ENCODE measurements at places on chromosomes 4 and X.

GRCh38 chr4:36870121-36870520 is 374.4 kb upstream of the NWD2 start:
- DNase-seq: no peak

DNA sequence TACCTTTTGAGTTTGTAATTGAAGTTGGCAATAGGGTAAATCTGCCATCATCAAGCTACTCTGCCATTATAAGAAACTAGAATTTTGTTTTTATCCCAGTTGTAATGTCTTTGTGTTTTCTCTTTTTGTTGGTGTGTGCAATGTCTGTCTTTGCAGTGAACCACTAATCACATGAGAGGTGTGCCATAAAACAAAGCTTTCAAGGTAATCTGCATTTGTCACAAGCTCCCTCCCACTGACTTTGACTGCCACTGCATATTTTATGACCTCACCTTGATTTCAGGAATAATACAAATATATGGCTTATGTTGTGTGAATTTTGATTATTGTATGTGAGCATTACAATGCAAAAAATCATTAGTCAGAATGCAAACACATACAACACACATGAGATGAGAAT is 9.0 kb upstream of the GBA3 start:
- DNase-seq: no peak

- DNase-seq: peak; percentile 36
Observed at GRCh38 chrX:40174001-40174853, 76.5 kb upstream of the BCOR start.

DNA sequence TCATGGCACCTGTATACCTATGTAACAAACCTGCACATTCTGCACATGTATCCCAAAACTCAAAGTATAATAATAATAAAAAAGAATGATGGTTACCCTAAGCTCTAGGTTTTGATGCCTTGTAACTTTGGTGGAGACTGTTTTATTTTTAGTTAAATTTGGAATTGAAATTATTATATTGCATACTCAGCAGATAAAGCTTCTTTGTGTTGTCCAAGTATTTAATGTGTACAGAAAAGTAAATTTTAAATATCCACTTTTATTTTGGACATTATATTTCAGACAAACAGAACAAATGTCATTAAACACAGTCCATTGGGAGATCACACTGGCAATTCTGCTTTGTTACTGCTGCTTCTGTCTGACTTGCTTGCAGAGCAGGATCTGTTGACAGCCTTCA is 684.5 kb upstream of the CT83 start:
- no peak for DNase-seq

GRCh38 chr4:6873291-6873690 is 36.3 kb upstream of the TBC1D14 start:
- DNase-seq: no peak

DNA sequence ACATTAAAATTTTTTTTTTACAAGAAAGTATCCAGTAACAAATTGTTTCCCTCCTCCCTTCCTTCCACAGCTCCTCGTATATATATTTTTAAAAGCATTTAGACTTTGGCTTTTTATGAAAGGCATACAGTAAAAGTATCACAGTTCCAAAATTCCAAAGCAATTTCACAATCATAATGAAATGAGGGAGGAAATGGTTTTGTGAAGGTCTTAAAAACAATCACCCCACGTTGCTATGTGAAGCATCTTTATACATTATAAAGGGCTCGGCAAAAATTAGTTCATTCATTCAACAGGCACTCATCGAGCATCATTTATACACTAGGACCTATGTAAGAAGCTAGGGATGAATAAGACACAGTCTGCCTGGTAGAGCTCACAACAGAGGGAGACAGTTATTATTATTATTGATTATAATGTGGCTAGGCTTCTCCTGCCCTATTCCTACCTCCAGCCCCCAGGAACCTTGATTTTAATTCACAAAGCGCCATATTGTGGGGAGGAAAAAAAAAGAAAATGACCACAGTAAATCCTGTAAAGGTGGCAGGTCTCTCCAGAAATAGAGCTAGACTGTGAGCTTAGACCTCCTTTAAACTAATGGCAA is 239.9 kb downstream of the MAML3 start:
- DNase-seq: no peak

GRCh38 chr4:92215476-92215875 is 88.3 kb upstream of the GRID2 start:
- no peak for DNase-seq

DNA sequence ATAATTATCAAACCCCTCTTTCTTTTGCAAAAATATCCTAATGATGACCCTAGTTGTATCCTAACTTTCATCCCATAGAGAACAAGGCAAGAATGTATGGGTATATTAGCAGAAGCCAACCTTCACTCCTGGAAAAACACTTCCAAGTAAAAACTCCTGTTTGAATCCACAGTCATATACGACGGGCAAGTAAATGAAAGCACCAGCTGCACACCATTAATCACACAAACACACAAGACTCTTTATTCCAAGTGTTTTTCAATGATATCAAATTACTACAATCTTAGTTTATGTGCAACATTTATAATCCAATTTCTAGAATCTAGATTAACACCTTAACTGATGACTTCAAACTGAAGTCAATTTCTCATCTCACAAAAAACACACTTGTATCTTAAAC is 22.9 kb downstream of the ACSL4 start:
- no peak for DNase-seq

- no peak for DNase-seq
Observed at GRCh38 chr4:21952549-21952948, 4.0 kb upstream of the KCNIP4 start.

GRCh38 chr4:76074993-76075600 is 588 bp downstream of the ART3 start:
- DNase-seq: no peak

DNA sequence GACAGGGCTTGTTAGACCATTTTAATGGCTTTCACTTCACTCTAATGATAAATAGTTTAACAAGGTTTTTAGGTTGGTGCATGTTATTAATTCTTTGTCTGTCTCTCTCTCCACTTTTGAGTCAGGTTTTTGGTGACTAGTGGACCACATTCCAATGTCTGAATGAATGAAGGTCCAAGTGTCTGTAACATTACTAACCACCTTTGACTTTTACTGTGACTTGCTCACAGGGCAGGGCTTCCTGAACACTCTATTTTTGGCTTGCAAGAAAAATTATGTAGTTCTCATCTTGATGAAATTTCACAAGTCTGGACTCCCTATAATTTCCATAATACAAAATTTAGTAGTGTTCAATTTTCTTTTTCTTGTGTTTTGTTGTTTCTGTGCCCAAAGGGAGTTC is 78.9 kb upstream of the BMPR1B start:
- DNase-seq: no peak

GRCh38 chrX:149641432-149641831 is 9.8 kb upstream of the TMEM185A start:
- no peak for DNase-seq

DNA sequence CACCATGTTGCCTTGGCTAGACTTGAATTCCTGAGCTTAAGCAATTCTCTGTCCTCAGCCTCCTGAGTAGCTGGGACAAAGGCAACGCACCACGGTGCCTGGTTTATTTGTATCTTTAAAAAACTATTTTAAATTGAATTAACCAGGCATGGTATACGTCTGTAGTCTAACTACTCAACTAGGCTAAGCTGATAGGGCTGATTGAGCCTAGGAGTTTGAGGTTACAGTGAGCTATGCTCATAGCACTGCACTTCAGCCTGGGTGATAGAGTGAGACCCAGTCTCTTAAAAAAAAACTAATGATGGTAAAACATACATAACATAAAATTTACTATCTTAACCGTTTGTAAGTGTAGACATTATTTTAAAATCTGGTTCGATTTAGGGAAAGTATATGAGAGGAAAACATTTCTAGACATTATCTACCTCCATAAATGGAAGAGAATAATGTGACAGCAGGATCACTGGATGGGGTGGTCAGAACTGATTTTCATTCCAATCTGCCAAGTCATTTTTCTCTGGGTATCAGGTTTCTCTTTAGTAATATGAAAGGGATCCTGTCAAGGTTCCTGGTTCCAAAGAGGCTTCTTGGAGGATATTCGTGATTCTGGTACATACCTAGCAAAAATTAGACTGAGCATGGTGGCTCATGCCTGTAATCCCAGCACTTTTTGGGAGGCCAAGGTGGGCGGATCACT is 8.7 kb upstream of the ITGB1BP2 start:
- no peak for DNase-seq

GRCh38 chr4:53012738-53013137 is 150.6 kb downstream of the RASL11B start:
- DNase-seq: no peak

GRCh38 chr4:47235721-47236120 is 204.4 kb downstream of the GABRB1 start:
- DNase-seq: no peak

DNA sequence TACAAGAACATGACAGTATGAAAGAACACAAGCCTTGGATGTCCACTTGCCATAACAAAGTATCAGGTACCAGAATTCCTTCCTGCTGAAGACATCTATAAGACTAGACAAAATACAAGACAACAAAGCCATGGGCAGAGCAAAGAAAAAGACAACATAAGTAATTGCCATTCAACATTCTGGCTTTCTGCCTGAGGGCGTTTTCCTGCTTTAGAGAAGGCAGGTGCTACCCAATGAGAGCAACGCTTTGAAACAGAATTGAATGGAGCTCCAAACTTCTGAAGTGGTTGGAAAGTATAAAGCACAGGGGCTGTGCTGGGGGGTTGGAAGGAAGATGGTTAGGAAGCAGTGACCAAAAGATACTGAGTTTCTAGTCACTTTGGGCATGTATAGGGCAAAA is 30.1 kb downstream of the PDE5A start:
- DNase-seq: no peak

- DNase-seq: no peak
Observed at GRCh38 chr4:168781341-168781740, 228.7 kb downstream of the CBR4 start.

DNA sequence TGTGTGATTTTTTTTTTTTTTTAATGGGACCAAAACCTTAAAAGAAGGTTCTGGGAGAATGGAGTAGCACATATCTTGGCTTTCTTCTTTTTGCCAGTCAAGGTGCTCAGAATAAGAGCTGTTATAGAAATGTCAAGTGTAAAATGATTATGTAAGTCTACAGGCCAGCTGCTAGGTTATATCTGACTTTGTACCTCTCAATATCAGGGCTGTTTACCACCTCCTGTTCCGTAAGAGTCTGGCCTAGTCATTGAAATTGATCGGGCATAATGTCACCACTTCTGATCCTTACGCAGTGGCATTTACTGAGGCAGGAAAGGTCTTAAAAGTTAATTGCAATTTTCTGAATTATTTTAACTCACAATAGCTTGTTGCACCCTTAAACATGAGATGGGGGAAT is 41.1 kb downstream of the LIMCH1 start:
- no peak for DNase-seq

DNA sequence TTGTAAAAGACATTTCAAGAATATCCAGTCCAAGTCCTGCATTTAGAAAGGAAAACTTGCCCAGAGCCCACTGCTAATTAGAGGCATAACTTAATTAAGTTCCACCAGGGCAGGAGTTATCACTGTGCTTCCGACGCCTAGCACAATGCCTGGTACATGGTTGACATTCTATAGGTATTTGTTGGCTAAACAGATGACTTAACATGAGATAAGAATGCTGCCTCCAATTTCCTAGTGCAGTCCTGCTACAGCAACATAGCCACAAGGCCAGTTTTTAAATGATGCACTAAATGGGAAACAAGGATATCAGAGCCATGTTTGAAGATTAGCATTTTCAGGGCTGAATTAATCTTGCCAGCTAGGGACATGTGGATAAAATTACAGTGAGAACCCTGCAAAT is 164.1 kb downstream of the RASL11B start:
- no peak for DNase-seq

DNA sequence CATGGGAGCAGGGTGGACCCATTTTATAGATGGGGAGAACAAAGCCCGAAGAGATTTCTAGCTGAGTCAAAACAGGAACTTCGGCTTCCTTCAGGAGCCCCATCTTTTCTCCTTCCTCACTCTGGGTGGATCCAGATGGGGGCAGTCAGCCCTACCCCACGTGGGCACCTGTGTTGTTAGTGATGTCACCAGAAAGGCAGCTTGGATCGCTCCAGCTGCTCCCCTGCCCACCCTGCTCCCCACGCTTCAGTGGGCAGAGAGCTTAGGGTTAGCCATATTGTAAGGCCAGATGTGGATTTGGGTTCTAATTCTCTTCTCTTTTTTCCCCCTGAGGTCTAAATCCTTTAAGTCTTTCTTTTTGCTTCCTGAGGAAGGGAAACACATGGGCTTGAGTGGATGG is 132.3 kb upstream of the PJA1 start:
- DNase-seq: no peak

DNA sequence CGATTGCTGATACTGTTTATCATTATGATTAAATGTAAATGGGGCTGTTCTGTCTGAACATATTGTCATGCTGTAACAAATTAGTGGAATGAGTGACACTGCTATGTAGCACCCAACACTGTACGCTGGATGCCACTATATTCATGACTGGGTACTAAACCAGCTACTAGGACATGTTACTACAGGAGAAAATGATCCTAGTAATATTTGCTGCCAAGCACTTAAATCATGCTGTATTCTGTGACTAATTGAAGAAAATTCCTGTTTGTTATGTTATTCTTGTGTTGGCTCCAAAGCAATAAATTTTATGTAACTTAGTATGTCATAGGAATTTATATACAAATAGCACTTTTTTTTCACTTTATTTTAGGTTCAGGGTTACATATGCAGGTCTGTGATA is 804.2 kb downstream of the CENPC start:
- DNase-seq: no peak

DNA sequence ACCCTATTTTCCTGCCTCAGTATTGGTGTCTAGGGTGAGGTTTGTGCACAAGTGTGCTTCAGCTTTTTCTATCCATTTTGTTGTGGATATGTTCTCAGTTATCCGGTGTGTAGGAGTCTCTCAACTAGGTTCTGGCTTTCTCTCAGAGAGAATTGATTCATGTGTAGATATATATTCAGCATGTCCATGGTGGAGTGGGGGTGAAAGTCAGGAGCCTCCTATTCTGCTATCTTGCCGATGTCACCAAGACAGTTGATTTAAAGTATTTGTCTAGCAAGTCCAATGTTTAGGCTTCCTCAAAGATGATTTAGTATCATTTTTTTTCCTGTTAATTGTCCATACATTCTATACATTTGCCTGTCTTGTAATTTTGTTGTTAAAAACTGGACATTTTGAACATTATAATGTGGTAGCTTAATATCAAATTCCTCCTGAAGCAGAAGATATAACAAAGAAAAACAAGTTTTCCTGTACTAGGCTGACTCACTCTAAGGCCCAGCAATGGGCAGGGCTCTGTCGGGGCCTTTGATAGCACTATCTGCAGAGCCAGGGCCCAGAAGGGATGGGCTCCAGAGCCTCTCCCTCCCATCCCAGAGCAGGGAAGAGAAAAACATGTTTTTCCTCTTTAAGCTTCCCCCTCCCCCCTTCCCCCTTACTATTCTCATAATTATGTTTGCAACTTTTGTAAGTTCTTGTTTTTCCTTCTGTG is 37.6 kb downstream of the GLUD2 start:
- no peak for DNase-seq

- no peak for DNase-seq
Observed at GRCh38 chr4:37858872-37859271, 32.0 kb upstream of the TBC1D1 start.

GRCh38 chr4:56400560-56400959 is 13.3 kb upstream of the AASDH start:
- DNase-seq: no peak

- DNase-seq: no peak
Observed at GRCh38 chr4:173410079-173410478, 11.2 kb upstream of the SCRG1 start.
